M059J (cell line): ENCODE measurements at places on chromosomes 5 and 9. TPM values are rescaled to one million over a fixed set of nuclear protein-coding genes. Genes with fewer than 3 reads are reported as not detected.

ANGPTL2 gene
- total RNA-seq: 11.5 and 15.8 TPM in 2 replicates

MPDZ gene
- 9.5 and 17.2 TPM in 2 replicates for total RNA-seq

SEMA5A gene
- total RNA-seq: 10.5 and 18.6 TPM in 2 replicates

CTNNA1 gene
- 184 and 277 TPM in 2 replicates for total RNA-seq

EPB41L4B gene
- total RNA-seq: 4.7 and 6.5 TPM in 2 replicates

APBB3 gene
- total RNA-seq: 0.54 and 3.4 TPM in 2 replicates

SHOC1 gene
- 0.02 and 0.10 TPM in 2 replicates for total RNA-seq

SLC6A19 gene
- total RNA-seq: not detected in 2 replicates

LCN9 gene
- total RNA-seq: not detected in 2 replicates
